NCI-H524 (cell line): ENCODE measurements at places on chromosomes 13 and 19.

DNA sequence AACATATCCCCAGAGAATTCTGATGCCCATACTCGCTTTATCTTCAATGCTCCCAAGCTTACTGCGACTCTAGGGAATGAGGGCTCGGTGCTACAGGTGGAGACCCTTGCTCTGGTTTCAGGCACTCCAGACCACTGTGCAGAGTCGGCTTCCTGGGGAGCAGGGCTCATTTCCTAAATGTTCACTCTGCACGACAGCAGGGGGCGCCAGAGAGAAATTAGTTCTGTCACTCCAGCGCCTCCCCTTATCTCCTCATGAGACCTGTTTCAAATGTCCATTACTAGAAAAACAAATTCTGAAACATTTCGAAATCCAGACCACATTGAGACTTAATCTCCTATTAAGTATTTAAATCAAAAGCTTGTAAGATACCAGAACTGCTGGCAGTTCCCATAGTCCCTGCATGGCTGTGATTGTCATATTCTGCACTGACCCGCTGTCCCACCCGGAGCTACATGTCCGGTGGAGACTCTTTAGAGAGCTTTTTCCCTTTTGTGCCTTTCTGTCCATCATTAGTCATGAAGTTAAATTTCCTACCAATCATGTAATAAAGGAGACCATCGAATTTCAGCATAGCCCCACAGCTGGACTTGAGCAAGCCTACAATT lies 22.4 kb downstream of the EPSTI1 start:
- DNase-seq, result peak; percentile 64

DNA sequence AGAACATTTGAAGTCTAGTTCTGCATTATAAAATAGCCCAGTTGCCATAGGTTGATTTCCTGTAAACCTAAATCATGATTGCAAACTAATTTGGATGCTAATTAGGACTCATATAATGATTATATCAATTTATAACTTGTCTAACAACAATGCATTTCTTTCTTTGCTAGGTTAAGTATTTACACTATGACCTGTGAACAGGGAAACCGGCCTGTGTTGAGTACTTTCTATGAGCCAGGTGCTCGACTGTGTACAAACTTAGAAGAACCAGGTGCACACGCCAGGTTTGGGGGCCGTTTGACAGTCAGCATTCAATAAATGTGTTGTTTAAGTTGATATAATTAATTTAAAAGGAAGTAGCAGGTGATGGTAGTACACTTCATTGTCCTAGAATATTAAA lies 203.1 kb downstream of the TM9SF2 start:
- no peak for DNase-seq

- DNase-seq, result peak; percentile 58
Observed at GRCh38 chr13:27359199-27359821, 65.1 kb upstream of the GTF3A start.

GRCh38 chr19:4986471-4986891 lies 17.6 kb downstream of the KDM4B start:
- DNase-seq, result no peak

GRCh38 chr19:53076984-53077383 lies 26.2 kb downstream of the ZNF160 start:
- no peak for DNase-seq

- peak; percentile 17 for DNase-seq
Observed at GRCh38 chr13:114077933-114078325, 54.5 kb downstream of the RASA3 start.

- no peak for DNase-seq
Observed at GRCh38 chr19:283395-283794, 7.8 kb downstream of the PLPP2 start.

- DNase-seq, result no peak
Observed at GRCh38 chr13:80276371-80277289, 64.3 kb downstream of the SPRY2 start.

- no peak for DNase-seq
Observed at GRCh38 chr13:76764916-76765315, 121.3 kb downstream of the KCTD12 start.

DNA sequence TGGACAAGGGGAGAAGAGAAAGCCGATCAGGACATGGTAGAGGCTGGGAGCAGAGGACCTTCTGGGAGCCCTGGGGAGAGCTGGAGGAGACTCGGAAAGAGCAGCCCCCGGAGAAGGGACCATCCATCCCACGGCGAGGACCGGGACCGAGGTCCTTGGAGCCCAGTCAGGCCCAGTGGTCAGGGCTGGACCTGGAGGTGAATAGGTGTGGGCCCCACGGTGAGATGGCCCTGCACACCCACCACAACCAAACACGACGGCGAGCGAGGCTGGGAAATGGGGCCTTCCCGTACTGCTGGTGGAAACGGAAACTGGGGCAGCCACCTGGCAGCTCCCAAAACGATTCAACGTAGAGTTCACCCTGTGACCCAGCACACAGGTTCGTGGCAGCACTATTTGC lies 3.7 kb upstream of the NTN5 start:
- DNase-seq, result no peak

DNA sequence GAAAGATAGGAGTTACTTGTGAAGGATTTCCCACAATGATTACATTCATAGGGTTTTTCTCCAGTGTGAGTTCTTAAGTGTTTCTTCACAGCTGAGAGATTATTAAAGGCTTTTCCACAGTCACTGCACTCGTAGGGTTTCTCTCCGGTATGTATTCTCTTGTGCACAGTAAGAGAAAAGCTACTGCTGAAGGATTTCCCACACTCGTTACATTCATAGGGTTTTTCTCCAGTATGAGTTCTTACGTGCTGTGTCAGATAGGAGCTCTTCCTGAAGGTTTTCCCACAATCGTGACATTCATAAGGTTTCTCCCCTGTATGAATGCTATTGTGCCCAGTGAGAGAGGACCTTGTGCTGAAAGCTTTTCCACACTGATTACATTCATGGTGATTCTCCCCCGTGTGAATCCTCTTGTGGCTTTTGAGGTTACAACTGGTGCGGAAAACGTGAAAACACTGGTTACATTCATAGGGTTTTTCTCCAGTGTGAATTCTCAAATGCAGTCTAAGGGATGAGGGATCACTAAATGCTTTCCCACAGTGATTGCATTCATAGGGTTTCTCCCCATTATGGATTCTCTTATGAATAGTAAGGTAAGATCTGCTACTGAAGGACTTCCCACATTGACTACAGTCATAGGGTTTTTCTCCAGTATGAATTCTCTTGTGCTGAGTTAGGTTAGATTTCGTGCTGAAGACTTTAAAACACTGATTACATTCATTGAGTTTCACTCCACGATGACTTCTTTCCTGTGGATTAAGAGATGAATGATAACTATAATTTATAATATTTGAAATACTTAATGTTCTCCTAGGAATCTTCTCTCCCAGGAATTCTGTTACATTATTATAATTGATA lies 20.6 kb downstream of the ZNF558 start:
- DNase-seq, result no peak

DNA sequence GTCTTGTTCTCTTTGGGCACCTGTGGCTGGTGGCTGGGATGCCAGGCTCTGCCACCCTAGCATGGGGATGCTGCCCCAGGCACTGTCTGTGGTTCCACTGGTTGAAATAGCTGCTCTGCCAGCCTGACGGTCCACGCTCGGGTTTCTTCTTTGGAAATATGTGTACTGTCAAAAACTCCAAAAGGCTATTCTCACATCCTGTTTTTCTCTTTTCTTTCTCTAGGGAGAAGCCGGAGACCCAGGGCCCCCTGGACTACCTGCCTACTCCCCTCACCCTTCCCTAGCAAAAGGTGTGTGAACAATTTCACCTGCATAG lies 115.0 kb downstream of the RAB20 start:
- no peak for DNase-seq

- DNase-seq, result no peak
Observed at GRCh38 chr13:111493468-111493867, 173.0 kb downstream of the TEX29 start.

DNA sequence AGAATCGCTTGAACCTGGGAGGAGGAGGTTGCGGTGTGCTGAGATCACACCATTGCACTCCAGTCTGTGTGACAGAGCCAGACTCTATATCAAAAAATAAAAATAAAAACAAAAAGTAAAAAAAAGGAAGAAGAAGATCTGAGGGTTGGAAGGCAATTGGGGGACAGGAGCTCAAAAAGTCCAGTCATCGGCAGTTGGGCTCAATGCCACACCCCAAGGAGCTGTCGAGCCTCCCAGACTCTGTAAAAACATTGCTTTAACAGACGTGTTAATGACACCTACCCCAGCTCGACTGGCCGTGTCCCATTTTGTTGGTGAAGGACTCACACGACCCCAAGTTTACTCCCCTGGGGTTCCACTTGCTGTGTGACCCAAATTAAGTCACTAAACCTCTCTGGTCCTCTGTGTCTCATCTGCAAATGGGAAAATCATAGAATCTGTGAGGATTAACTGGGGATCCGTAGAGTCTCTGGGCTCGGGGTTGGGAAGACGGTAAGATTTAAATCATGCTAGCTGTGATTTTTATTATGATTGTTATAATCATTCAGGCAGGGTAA lies 7.0 kb downstream of the GNA15 start:
- DNase-seq, result no peak

DNA sequence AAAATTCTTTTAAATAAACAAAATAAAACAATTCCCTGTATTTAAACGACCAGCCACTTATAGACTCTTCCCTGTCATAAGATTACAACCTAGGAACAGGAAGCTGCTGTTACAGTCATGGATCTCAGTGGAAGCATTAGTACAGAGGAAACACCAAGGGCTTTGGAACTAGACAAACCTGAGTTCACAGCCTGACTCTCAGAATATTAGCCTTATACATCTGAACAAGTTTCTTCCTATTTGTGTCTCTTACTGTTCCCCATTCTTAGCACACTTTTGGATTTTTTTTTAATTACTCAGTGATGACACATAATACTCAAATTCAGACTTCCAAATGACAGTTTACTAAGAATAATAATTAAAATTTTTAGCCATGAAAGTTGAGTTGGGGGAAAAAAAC lies 46.1 kb downstream of the ZDHHC20 start:
- no peak for DNase-seq

- no peak for DNase-seq
Observed at GRCh38 chr13:28415994-28416421, 78.9 kb downstream of the FLT1 start.

GRCh38 chr13:23902975-23903905 lies 5.9 kb upstream of the C1QTNF9B start:
- no peak for DNase-seq

GRCh38 chr13:67392014-67392413 lies 161.9 kb upstream of the PCDH9 start:
- no peak for DNase-seq

DNA sequence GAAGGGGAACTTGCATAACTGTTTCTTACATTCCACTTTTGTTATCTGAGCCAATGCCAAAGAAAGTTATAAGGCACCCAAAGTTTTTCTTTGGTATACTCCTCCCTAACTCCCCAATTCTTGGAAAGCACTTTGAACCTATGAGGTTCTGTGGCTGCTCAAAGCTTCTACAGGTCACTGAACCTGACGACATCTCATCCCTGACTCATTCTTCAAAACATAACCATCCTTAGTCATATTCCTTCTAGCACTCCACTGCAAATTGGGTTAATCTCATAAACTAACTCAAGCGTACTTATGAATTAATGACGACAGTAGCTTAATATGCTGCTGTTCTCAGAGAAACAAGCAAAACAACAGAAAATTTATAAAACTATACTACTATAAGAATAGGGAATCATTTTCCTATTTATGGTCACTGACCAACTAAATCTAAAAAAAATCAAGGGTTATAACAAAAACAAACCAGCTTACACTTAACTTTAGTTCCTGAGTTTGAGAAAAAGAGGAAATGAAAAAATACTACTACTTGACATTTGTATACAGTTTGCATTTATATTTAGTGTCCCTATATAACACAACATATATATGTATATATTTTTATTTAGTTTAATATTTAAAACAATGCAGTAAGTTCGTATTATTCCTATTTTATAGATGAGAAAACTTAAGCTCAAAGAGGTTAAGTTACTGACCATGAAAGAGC lies 69.1 kb downstream of the CAB39L start:
- DNase-seq, result no peak

DNA sequence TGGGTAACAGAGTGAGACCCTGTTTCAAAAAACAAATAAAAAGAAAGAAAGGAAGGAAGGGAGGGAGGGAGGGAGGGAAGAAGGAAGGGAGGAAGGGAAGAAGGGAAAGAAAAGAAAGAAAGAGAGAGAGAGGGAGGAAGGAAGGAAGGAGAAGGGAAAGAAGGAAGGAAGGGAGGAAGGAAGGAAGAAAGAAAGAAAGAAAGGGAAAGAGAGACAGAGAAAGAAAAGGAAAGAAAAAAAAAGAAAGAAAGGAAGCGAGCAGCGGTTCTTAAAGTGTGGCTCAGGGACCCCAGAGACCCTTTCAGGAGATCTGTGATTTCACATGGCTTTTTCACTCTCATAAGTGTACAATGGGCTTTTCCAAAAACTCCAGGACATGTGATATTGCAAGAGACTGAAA lies 9.9 kb upstream of the CADM4 start:
- DNase-seq, result no peak

DNA sequence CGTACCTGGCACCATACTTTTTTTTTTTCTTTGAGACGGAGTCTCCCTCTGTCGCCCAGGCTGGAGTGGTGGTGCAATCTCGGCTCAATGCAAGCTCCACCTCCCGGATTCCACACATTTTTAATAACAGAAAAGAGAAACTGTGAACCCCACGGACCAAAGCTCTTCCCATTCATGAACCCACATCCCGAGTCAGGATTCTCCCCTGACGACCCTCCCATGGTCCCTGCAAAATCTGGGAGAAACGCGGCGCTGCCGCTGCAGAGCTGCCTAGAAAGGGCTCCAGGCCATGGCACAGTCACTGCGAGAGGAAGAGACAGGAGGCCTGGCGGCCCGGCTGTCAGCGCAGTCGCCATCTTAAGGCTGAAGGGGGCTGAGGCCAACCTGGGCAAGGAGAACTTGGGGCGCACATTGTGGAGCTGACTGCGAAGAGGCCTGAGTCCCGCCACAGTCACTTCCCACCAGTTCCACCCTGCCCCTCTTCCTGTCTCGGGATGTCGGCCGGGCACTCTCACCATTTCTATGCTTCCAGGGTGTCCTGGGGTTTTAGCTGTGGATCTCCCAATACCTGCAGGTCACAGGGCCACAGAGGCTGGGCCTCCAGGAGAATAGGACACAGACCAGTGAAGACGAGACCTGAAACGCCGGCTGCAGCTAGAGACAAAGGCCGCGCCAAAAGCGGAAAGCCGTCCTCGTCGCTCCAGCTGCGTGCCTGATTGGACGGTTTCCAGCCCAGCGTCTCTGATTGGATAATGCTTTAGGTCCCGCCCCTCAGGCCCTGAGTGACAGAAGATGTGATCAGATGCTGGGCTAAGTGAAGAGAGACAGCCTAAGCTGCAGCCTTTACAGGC lies 71.0 kb downstream of the ZNF486 start:
- peak; percentile 54 for DNase-seq

GRCh38 chr13:92807353-92807752 lies 419.3 kb upstream of the GPC6 start:
- no peak for DNase-seq

GRCh38 chr19:49553451-49554271 lies 25.9 kb downstream of the RCN3 start:
- no peak for DNase-seq

DNA sequence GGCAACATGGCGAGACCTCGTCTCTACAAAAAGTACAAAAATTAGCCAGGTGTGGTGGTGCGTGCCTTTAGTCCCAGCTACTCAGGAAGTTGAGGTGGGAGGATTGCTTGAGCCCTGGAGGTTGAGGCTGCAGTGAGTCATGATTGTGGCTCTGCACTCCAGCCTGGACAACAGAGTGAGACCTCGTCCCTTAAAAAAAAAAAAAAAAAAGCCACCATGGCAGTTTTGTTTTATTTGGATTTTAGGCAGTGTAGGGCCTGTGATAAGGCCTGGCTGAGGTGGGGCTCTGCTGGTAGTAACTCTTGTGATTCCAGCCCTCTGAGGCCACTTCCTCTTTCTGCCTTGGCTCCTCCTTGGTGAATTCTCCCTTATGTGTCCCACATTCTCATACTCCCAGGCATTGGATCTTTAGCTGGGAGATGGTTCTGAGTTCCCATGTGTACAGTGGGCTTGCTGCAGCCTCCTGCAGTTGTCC lies 39.2 kb downstream of the GATAD2A start:
- no peak for DNase-seq
